ENCODE measurements at places on chromosomes 11 and 22.

- no peak for DNase-seq
Observed at GRCh38 chr11:69232821-69233743, 60.9 kb upstream of the MYEOV start.

DNA sequence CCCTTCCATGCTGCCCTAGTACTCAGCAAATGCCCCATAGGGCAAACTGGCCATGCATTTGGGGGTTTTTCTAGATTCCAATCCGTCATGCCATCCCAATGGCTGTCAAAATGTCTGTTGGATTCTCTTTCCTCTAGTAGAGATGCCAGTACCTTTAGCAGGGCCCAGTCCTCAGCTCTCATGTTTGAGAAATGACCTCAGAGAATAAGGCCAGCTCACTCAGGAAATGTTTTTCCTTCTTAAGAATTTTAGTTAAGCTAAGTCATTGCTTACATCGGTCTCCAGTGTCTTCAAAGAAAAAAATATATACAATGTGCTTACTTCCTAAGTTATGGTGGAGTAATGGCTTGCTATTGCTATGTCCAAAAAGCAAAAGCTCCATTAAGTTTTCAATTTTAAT, 14.1 kb upstream of the ALKBH3 start:
- no peak for DNase-seq

DNA sequence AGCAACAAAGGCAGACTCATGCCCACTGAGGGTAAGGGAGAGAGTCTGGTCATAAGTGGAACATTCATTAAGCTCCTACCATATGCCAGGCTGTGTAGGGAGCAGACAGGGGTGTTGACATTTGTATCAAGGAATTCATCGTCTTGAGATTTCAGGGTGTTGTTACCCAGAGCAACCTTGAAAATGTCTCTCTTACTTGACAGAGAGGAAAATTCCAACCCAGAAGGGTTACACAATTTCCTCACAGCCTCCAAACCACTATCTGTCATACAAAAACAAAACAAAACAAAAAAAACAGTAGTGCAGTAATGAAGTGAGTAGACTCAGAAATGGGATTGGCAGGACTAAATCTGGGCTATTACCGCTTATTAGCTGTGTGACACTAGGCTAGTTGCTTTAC, 113.2 kb downstream of the MIAT start:
- DNase-seq: no peak

DNA sequence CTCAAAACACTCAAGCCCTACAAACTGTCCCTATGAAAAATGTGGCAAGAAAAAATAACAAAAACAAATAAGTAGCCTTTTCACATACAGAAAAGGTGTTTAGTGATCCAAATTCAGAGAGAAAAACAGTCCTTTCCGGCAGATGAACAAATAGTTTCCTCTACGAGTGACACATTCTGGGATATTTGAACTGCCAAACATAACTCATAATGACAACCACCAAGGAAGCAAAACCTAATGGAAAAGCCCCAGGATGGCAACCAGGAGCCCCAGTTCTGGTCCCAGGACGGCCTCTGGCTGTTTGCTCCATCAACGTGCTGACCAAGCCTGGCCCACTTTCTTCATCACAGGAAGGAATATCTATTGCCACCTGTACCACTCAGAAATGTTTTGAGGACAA, 6.0 kb downstream of the PACSIN2 start:
- no peak for DNase-seq

- no peak for DNase-seq
Observed at GRCh38 chr11:95653680-95654079, 135.9 kb downstream of the FAM76B start.

DNA sequence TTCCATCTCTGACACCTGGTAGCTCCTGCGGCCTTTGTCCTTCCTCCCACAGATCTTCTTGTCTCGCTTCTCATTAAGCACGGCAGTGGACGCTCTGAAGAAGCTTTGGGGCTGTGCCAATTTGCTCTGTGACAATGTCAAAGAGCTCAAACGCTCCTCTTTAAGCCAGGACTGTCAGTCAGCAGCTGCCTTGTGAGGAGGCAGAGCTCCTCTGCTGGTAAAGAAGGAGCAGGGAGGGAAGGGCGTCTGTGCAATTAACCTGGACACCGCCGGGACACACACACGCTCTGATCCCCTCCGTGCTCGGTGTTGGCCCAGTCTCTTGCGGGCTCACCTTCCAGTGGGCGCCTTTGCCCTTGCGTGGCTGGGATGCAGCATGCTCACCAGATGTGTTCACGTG, 373.9 kb downstream of the BRD1 start:
- DNase-seq: no peak

DNA sequence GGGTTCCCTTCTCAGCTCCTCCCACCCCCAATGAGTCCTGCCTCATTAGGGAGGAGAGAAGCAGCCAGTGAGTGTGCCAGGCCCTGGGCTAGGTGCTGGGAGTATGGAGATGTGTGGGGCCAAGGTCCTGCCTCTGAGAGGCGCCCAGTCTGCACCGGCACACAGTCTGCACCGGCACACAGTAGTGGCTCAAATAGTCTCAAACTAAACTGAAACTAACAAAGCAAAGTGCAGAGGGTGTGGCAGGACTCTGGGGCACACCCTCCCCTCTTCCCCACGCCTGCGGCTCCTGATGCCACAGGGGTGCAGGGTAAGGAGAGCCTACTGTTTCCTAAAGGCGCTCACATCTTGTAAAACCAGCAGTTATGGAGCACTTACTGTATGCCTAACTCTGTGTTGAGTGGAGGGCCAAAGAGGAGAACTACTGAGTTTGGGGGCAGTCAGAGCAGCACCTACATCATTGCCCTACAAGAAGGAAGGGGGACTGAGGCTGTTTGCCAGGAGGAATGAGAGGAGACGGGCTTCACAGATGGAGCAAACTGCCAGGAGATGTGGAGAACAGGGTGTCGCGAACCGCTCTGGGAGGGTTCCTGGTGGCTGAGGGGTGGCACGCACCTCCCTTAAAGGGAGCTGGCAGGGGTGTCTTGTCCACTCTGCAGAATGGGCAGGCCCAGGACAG, 939 bp upstream of the SH3BP1 start:
- no peak for DNase-seq

DNA sequence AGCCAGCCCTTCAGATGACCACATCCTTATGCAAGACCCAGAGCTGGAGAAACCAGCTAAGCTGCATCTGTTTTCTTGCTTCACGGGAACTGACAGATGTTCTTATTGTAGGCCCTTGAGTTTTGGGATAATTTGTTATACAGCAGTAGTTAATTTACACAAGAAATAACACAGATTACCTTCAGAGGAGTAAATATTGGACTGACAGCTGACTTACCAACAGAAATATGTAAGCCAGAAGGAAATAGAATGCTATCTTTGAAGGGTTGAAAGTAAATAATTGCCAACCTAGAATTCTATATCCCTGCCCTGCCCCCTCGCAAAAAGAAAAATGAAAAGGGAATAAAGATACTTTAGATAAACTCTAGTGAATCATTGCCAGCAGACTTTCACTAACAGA, 124.1 kb downstream of the WNT7B start:
- DNase-seq: no peak

GRCh38 chr11:74135127-74135840, 35.5 kb downstream of the C2CD3 start:
- DNase-seq: no peak

- no peak for DNase-seq
Observed at GRCh38 chr11:48078689-48079088, 98.3 kb downstream of the PTPRJ start.

- DNase-seq: no peak
Observed at GRCh38 chr22:19321757-19322156, 30.2 kb upstream of the CLTCL1 start.

Data from stimulated activated CD8-positive, alpha-beta memory T cell treated with anti-CD3 and anti-CD28 coated beads, Interleukin-7, amount 100 ng/mL, for 24 hours (primary cell).